Neural progenitor cell (in vitro differentiated cells): ENCODE measurements at places on chromosomes 13 and 19.

- peak; percentile 31 for DNase-seq
Measured at GRCh38 chr13:106052200-106052767, 483.2 kb downstream of the EFNB2 start.

DNA sequence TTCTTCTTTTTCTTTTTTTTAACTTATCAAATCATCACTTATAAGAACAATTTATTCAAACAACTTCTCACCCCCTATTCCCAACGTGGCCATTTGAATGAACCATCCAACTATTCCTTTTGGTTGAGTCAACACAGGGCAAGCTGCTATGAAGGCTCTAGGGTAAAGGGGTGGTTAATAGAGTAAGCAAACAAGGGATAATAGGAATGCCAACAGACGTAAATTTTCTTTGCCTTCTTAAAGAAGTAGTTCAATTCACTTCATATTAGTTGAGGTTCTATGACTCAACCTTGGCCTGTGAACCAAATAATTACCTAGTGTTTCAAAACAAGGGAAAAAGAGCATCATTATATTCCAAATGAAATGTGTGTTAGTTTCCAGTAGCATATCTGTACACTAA is 1383.8 kb upstream of the SLC10A2 start:
- DNase-seq: no peak

DNA sequence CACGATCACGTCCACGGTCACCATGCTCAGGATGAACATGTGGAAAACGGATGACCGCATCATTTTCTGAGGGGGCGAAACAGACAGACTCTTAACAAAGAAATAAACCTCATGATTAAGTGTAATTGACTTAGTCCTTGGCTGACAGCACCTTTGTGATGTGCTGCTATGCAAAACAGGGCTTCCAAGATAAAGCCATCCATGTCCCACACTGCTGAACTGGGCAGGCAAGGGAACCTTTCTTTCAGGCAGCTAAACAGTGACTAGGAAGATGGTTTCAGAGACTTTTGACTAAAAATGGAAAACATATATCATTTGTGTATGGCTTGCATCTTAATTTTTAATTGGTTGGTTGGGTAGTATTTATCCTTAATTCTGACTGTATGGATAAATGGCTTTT is 157.8 kb downstream of the NALCN start:
- DNase-seq: no peak

- no peak for DNase-seq
Measured at GRCh38 chr13:85557691-85558467, 241.3 kb downstream of the SLITRK6 start.

DNA sequence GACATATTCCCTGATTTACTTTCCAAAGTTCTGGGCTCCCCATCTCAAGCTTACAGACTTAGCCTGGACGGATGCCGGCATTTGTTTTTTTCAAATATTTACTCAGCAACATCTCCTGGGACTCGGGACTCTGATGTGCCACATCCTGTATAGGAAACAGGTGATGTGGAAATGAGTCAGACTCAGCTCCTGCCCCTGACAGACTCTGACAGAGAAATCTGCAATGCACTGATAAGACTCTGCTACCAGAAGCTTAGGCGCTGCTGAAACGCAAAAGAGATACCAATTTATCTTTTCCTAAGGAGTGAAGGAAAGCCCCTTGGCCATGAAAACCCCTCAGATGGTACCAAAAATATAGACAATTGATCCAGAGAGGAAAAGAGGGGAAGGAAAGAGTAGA is 16.2 kb downstream of the LAIR2 start:
- DNase-seq: no peak

DNA sequence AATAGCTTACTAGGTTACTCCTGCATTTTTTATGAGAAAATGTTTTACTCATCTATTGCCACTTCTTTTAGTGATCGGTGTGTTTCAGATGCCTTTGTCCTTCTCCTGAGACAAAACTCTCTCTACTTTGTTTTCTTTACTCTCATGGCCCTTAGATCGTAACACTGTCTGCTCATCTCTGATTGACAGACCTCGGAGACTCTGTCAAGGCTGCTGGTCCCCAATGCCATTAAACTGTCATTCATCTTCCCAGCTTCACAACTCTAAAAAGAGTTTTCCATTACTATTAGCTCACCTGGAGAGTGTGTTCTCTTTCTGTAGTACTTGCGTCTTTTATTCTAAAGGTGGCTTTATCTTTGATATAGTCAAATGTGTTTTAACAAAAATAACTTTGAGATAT is 765.2 kb downstream of the SLITRK1 start:
- no peak for DNase-seq

DNA sequence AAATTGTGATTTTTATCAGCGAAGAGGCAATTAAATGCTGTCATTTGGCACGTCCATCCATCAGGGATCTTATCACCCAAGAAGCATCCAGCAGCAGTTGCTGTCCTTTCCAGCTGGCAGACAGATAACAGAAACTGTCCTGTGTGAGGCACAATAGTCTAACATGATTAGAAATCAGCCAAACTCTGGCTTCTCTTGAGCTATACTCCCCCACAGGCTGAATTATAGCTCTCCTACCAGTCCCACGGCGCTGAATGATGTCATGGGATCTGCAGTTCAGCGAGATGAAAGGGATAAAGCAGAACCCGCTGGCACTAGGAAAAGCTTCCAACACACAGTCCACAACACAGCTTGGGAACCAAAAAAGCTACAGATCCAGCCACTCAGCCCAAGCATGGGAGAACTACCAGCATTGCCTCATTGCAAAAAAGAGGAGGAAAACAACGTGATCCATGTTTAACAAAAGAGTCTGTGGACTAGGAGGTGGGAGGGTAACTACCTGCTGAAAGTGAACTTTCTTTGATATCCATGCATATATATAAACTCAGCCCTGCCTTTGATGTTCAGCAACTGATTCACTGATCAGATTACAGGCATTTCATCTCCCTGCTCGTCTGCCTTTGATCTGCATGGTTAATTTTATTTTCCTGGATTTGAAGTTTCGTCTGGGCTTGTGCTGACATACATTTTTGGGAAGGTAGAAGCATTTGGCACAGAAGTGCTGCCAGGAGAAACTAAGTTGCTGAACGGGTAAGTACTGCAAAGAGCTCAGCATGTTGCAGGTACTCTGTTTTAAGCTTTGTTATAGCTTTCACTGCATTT is at the start of gene TNFRSF19:
TSS of gene TNFRSF19 (plus strand) at position 314 of the 822 bp plus-strand sequence. CDS start 19,772 bp downstream, outside the sequence.
- peak; percentile 75 for DNase-seq

- peak; percentile 100 for DNase-seq
Measured at GRCh38 chr19:38930776-38931520, at the start of gene MRPS12. MRPS12 (plus strand) TSS chr19:38930944; CDS start chr19:38931295, 351 bp downstream.

GRCh38 chr13:41426047-41426446 is 31.3 kb upstream of the RGCC start:
- DNase-seq: no peak

DNA sequence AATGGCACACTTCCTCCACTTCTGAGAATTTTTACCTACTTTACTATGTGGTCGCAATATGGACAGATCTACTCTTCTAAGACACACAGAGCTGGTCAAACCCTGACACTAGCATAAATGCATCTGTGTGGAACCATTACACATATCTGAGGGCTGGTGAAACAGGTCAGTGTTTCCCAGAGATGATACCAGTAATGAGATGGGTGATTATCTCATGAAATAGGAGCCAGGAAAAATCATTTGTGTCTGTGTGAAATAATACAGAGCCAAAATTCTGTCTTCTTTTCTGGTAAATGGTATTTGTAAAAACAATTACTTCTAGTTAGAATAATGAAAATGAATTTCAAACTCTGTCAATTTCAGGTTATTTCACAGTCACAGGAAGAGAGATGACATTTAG is 71.6 kb upstream of the FARP1 start:
- no peak for DNase-seq

- DNase-seq: no peak
Measured at GRCh38 chr13:106480351-106480910, 55.0 kb downstream of the EFNB2 start.

- no peak for DNase-seq
Measured at GRCh38 chr19:19140476-19140875, 2.2 kb upstream of the TMEM161A start.

- DNase-seq: no peak
Measured at GRCh38 chr13:24887759-24888158, 123.8 kb downstream of the RNF17 start.

DNA sequence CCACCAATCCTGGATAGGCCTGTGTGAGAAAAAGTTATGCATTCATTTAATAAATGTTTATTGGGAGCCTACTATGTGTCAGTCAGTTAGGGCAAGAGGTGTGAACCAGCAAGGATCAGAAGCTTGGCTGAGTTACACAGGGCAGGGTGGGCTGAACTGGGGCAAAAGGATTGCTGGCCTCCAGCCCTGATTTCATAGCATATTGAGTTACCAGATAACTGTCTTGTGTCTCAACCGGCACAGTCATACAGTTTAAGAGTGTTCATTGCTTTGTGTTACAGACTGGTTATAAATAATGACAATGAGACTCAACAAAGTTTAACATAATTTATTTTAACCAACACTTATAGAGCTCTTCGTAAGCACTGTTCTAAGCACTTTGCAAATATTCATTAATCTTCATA is 253.8 kb downstream of the DLEU7 start:
- DNase-seq: no peak

DNA sequence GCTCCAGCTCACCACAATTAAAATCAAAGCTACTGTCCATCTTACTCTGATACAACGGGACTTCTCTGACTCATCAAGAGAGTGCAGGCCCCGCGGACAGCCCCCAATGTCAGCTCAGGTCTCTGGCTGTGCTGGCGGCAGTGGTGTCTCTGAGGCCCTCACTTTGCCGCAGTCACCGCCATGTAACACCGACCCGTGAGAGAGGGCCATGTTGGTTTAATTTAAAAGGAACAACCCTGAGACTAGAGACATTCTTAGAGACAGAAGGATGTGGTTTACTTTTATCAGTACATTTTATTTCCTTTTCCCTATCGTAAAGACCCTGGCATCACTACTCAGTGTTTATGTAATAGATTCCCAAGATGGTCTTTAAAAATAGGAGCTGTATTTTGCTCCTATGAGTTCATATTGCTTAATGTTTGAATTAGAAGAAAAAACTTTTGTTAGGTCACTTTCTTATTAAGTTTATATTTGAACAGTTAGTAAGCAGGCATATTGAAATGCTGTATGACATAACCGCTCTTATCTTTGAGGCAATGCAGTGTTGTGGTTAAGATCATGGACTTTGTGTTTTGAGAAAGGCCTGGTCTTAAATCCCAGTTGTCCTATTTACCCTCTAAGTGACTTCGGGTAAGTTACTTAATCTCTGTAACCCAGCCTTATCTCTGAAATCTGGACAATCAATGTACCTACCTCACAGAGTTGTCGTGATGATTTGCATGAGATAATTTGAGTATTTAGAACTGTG is 23.4 kb downstream of the DGKH start:
- no peak for DNase-seq

- DNase-seq: no peak
Measured at GRCh38 chr13:106212386-106213010, 323.0 kb downstream of the EFNB2 start.

- DNase-seq: no peak
Measured at GRCh38 chr19:7612282-7613274, 16.8 kb downstream of the XAB2 start.

GRCh38 chr19:5251096-5252065 is 89.2 kb downstream of the PTPRS start:
- no peak for DNase-seq

DNA sequence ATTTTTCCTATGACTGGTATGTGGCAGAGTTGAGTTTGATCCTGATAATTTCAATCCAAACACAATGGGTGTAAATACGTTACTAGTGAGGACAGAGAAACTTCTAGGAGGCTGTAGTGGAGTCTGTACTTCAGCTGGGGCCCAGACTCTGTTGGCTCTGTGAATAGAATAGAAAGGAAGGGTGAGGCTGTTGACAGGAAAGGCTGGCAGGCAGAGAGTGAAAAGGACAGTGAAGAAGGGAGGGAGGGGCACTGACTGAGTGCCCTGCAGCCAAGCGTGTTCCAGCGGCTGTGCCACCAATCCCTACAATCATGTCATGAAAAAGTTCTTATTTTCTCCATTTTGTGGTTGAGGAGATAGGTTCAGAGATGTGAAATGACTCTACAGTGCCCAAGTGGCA is 80.5 kb downstream of the MBNL2 start:
- DNase-seq: no peak

- no peak for DNase-seq
Measured at GRCh38 chr13:103514619-103515018, 448.4 kb upstream of the SLC10A2 start.

GRCh38 chr13:36887758-36888521 is 32.1 kb downstream of the SMAD9 start:
- peak; percentile 26 for DNase-seq

GRCh38 chr19:1585243-1585580 is 7.5 kb downstream of the MBD3 start:
- DNase-seq: no peak

DNA sequence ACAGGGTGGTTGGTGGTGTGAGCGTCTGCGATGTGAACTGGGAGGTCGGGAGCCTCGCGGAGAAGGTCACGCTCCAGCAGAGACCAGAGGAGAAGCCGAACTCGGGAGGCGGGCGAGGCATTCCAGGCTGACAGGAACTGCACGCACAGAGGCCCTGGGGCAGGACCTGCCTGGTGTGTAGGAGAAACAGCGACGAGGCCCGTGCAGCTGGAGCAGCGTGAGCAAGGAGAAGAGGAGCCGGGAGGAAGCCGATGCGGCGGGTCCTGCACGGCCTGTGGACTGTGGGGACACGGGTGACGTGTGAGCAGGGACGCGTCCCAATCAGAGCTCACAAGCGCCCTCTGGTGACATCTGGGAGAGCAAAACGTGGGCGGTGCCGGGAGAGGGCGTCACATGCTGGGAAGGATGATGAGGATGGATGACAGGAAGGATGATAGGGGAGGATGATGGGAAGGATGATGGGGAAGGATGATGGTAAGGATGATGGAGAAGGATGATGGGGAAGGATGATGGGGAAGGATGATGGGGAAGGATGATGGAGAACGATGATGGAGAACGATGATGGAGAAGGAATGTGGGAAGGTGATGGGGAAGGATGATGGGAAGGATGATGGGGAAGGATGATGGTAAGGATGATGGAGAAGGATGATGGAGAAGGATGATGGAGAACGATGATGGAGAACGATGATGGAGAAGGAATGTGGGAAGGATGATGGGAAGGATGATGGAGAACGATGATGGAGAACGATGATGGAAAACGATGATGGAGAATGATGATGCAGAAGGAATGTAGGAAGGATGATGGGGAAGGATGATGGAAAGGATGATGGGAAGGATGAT is 16.1 kb upstream of the MADCAM1 start:
- DNase-seq: peak; percentile 84

- peak; percentile 29 for DNase-seq
Measured at GRCh38 chr19:3653865-3654513, 27.4 kb upstream of the CACTIN start.

GRCh38 chr19:2446381-2446780 is 10.4 kb downstream of the LMNB2 start:
- peak; percentile 26 for DNase-seq

DNA sequence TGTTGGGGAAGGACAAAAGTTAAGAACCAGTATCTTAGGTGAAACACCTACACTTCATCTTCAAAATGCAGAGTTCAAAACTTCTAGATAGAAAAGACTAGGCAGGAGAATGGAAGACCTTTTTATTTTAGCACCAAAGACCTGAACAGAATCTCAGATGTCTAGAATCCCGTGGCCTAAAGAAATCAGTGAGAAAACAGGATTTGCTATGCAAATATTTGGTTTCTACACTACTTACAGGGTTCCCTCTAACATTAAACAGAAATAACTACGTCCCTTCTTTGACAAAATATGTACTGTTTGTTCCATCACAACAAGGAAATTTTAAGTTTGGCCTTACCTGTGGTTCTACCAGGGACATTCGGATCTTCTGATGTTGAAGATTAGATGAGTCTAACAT is 21.5 kb downstream of the DIS3 start:
- DNase-seq: no peak

GRCh38 chr19:1577929-1578618 is 9.9 kb upstream of the MEX3D start:
- no peak for DNase-seq

GRCh38 chr19:38044267-38045111 is 137.5 kb downstream of the SIPA1L3 start:
- DNase-seq: no peak
